Bone marrow (tissue), 2 donors: ENCODE measurements at places on chromosomes 1 and 21.

GRCh38 chr1:29623501-29623900 is 387.2 kb downstream of the PTPRU start:
- DNase-seq, result no peak

GRCh38 chr1:18972991-18973390 is 16.5 kb upstream of the IFFO2 start:
- DNase-seq, result no peak

GRCh38 chr1:205275916-205276688 is 45.4 kb downstream of the NUAK2 start:
- DNase-seq, result no peak

- no peak for DNase-seq
Measured at GRCh38 chr1:1318131-1318652, 6.3 kb downstream of the INTS11 start.

GRCh38 chr1:243230914-243231313 is 24.2 kb downstream of the CEP170 start:
- DNase-seq, result peak; percentile 9

GRCh38 chr1:83735526-83735925 is 263.4 kb downstream of the TTLL7 start:
- DNase-seq, result no peak

- no peak for DNase-seq
Measured at GRCh38 chr1:7322912-7323311, 448.2 kb upstream of the VAMP3 start.

DNA sequence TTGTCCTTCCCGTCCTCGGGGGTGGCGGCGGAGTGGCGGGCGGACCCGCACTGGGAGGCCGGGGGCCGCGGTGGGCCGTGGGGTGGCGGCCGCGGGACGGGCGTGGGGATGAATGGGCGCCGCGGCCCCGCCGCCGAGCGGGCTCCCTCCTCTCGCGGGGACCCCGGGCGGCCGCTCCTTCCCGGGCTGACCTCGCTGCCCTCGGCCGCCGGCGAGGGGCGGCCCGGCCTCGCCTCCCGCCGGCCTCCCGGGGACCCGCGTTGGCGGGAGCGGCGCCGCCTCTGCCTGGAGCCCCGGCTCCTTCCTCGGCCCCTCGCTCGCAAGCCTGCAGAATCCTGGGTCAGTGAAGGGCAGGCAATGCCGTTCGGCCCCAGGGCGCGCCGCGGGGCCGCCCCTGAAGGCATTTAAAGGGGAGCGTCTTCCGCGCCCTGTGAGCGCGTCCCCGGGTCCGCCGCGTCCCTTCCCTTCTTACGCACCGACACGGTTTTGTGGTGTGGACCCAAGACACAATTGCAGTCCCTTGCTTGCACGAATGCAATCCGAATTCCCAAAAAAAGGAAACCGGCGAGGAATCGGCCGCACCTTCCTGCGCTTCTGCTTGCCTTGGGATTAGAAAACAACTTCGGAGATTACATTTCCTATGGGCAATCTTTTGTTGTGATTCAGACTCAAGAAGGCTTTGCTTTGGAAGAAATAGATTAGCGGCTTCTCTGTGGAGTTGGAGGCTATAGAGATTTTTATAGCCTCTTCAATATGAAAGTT is 776 bp downstream of the ITSN1 start:
- no peak for DNase-seq

DNA sequence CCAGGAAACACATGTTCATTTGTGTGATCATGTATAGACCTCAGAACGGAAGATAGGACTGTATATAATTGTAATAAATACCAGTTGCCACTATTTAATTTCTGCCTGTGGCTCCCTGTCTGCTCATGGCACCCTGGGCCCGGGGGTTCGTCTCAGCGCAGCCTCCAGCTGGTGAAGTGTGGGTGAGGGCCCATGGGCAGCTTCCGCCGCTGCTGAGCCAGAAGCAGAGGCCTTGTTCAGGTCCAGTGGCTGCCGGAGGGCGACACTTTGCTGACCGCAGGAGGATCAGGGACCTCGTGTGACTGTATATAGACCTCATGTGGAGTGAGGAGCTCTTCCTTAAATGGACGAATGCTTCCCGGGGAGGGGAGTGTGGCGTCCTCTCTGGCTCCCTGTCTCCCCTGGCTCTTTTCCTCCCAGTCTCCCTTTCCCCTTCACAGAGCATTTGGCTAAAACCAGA is 155.9 kb downstream of the PEX14 start:
- no peak for DNase-seq

DNA sequence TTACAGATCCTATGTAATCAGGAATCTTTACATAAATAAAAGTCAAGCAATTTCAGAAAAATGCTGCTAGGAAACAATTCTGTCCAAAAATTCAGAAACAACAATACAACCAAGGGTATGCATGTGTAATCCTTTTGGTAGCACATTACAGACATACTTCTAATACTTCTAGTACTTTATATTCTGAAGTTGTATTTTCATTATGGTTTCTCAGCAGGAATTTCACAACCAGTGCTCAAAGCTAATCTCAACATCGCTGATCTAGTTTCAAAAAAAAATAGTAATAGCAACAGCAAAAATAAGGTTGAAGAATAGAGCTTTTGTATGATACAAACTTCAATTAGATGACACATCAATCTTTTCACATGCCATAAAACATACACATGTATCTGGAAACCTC is 545.2 kb downstream of the LTN1 start:
- DNase-seq, result no peak

DNA sequence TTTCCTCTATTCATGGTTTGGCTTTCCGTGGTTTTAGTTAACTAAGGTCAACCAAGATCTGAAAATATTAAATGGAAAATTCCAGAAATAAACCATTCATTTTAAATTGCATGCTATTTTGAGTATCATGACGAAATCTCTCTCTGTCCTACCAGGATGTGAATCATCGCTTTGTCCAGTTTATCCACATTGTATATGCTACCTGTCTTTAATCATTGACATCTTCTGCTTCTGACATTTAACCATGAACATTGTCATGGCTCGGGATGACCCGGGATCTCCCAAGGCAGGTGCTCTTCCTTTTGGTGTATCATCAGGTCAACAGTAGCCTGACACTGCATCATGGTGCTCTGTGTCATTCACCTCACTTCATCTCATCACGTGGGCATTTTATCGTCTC is 125.5 kb upstream of the HNRNPU start:
- DNase-seq, result no peak

GRCh38 chr21:34074283-34075090 is 1.1 kb downstream of the MRPS6 start:
- DNase-seq, result no peak

DNA sequence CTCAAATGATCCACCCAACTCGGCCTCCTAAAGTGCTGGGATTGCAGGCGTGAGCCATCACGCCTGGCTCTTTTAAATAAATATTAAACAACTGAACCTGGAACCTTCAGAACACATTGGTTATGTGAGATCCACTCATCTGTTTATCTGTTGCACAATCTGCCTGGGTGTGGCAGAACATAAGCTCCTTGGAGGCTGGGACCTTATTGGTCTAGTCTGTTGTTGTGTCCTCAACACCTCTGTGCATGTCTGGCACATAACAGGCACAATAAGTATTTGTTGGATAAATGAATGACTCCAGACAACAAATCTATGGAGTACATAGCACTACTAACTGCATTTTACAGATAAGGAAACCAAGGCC is 4.1 kb upstream of the NBL1 start:
- no peak for DNase-seq

GRCh38 chr1:25619101-25619890 is 2.7 kb downstream of the MAN1C1 start:
- peak; percentile 26 for DNase-seq

- DNase-seq, result peak; percentile 30
Measured at GRCh38 chr21:46551636-46552241, 53.1 kb downstream of the S100B start.

- DNase-seq, result no peak
Measured at GRCh38 chr1:156814571-156815260, 1.9 kb downstream of the SH2D2A start.

DNA sequence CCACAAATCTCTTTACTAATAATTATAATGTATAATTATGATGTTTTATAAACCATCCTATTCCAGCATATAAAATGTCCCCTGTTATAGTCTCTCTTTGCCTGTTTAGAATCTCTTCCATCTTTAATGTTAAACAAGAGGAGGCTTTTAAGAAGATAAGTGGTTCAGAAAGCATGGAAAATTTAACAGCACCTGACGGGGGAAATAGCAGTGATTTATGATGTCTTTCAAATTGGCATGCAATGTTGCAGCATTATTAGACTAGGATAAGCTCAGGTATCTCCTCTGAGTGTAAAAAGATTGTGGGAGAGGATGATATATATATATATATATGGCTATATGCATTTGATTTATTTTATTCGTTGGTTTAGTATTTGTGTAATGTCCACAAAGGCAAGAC is 24.4 kb downstream of the GIPC2 start:
- no peak for DNase-seq

DNA sequence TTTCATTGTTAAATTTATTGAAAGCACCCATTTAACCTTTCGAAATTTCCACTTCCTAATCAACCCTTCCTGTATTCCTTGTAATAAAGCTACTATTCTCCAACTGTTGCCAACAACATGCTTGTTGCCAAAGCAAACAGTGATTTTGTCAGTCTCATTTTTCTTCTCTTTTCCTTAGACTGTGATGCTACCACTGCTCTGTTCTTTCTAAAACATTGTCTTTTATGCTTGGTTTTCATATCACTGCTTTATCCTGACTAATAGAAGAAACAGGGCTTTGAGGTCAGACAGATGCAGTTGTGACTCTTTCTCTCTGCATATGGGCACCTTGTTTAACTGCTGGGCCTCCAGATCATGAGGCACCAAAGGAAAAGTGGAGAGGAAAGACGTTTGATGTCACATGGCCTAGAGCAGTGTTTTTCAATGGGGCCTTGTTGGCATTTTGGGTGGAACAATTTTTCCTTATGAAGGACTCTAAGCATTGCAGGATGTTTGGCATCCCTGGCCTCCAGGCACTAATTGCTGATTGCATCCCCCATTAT is 56.1 kb downstream of the HMCN1 start:
- DNase-seq, result no peak

GRCh38 chr1:85274969-85275453 is 1.4 kb downstream of the BCL10 start:
- DNase-seq, result no peak

GRCh38 chr21:46183910-46184624 is at the start of gene SPATC1L:
TSS of gene SPATC1L (minus strand) at chr21:46184459. CDS start at chr21:46182816, 1,643 bp downstream.
- DNase-seq, result no peak

- no peak for DNase-seq
Measured at GRCh38 chr1:235766794-235767285, 99.9 kb downstream of the LYST start.

DNA sequence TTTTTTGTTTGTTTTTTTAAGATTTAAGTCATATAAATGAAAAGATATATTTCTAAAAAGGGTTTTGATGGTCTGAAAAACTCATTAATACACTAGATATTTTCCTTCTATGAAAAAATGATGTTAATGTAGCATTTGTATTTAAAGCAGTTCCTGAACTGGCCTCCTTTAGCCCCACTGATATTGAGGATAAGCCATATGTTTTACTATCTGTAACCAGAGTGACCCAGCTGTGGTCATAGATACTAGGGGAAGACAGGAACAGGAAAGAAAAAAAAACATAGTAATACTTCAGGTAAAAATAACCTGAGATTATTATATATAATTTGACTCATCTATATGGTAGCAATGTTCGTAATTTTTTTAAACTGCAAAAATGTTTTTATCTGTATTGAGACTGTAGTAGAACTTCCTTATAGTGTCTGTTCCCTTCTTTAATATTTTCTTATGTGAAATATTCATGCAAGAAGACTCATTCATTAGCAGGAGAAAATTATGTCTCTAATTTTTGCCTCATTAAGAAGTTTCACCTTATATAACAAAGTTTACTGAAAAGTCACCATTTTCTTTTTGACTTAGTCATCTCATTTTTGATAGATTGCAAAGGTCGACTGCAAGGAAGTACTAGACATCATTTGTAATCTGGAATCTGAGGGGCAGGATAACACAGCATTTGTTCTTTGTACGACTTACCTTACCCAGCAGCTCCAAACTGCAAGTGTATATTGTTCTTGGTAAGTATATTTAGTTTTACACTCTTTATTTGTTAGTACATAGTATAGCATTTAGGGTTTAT is 25.6 kb upstream of the TMCO2 start:
- no peak for DNase-seq

DNA sequence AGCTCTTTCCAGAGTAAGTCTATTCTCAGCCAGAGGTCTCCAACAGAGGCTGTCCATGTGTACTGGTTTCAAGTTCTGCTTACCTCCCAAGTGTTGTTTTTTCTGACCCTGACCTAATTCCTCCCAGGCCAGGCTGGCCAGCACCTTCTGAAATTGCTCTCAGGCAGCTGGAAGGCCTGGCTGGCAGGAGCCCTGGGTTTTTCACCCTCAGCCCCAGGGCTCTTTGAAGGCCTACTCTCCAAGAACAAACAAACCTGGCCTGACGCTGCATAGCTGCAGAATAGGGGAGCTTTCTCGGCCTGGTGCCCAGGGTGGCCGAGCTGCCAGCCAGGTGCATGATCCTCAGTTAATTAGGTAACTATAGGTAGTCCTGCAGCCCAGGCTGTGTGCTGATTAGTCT is 147.5 kb downstream of the CACNA1E start:
- DNase-seq, result no peak

- DNase-seq, result no peak
Measured at GRCh38 chr1:167905182-167905581, 8.8 kb downstream of the ADCY10 start.

- no peak for DNase-seq
Measured at GRCh38 chr1:167566766-167567165, 13.2 kb upstream of the CREG1 start.

DNA sequence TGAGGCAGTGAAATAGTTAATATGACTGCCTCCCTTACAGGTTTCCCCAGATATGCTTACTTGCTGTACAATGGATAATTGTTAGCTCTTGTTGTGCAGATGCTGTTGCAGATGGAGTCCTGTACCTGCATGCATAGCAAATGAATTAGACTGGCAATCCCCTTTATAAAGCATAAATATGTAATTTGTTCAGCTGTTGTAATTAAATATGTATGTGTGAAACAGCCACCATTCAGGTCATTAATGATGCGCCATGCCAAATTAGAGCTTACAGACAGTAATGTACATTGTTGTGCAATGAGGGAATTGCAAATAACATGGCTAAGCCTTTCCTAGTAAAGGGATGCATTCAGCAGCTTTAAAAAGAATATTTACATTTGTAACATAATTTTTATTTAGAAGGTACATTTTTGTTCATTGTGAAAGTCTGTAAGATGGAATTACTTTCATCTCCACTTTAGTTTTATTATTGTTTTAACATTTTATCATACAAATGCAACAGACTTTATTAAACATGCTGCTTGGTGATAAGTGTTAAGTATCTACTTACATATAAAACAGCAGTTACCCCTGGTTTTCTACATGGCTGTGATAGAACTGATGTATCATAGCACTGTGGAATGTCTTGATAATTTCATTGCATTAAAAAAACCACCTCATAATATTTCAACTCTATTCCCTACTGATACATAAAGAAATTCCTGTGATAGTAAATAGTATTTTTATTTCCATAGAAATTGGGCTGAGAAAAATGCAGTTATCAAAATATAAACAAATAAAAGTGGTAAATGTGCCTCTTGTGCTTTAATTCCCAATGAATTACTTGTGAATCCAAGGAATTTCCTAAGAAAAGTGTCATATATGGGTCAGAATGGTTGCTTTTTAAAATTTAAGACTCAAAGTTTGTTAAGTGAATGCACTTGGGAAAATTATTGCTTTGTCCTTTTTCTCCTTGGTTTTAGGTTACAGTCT is 99.0 kb downstream of the NFIA start:
- DNase-seq, result no peak
